D341Med (cell line): ENCODE measurements at places on chromosomes 7 and 10.
A peak's percentile ranks its signal among the peaks of the same experiment; 100 is the strongest.

DNA sequence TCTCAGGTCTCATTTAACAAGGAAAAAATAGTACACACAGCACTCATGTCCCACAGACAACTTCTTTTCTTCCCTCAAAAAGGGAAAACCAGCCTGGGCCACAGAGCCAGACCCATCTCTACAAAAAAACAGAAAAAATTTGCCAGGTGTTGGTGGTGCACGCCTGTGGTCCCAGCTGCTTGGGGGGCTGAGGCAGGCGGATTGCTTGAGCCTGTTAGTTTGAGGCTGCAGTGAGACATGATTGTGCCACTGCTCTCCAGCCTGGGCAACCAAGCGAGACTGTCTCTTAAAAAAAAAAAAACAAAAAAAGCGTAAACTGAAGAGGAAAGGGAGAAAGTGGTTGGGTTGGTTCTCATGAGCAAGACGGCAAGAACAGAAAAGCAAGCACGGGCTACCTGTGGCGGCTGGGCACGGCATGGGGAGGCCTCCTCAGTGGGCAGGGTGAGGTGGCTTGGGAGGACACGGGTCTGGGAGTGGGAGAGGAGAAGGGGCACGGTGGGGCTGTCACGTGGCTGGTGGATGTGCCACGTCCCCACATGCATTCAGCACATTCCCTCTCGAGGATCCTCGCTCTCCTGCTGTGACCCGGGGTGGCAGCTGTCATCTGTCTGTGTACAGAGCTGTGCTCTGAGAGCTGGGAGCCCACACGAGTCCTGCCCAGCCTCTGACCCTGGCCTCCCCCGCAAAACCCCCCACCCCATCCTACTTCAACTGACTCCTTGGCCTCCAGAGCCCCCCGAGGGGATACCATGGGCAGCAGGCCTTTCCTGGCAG lies 219.7 kb downstream of the MLLT10 start:
- no peak for DNase-seq

DNA sequence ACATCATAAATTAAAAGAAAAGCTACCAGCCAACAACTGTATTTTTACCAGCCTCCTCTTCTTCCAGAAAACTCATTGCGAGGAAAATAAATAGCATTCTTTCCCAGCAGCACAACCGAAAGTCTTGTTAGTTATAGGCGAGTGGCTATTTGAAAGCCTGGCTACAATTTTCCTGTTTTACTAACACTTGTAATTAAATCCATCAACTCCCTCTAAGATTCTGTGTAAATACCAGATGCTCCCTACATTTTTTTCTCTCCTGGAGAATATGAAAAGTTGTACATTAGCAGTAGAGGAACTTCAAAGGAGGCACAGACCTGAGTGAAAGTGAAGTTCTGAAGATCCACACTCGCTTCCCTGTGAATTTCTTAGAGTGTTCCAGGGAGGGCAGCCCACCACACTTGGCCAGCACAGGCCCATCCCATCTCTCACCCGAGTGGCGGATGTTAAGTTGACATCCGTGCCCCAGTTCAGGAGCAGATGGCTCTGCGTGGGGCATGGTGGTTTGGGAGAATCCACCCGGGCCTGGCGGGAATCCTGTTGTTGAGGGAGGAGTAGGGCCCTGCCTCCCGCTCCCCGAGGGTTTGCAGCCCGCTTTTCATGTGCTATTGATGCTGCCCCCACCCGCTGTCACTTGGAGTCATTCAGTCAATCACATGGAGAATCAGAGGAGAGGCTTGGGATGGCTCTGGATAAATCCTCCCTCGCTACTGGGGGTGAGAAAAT lies 451.0 kb upstream of the GALNT17 start:
- DNase-seq = peak; percentile 53

DNA sequence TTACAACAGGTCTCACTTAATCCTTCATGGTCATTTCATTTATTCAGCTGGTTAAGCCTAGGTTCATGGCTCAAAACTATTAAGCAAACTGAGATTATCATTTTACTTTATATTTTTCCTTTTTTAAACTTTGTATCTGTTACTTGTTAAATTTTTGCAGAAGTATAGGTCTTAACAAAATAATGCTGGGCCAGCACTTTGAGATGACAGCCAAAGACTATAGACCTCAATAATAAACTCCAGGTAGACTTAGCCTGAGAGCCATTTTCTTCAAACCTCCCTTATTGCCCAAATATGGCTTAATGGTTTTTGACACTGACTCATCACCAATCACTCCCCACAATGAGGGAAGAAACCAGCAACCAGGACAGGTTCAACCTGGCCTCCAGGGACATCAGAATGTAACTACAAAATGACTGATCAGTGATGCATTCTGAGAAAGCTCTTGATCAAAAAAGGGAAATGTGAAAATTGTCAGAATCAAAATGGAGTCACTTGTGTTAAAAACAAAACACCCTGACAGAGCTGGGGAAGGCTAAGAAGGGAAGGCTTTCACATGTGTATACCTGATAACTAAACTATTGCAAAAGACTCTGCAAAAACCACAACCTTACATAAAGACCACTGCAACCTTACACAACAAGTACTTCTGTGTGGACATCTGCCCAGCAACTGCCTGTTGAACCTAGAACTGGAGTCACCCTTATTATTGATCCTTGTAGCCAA lies 2.1 kb upstream of the CCDC126 start:
- no peak for DNase-seq

GRCh38 chr10:7333961-7334641 lies 76.7 kb downstream of the SFMBT2 start:
- no peak for DNase-seq

DNA sequence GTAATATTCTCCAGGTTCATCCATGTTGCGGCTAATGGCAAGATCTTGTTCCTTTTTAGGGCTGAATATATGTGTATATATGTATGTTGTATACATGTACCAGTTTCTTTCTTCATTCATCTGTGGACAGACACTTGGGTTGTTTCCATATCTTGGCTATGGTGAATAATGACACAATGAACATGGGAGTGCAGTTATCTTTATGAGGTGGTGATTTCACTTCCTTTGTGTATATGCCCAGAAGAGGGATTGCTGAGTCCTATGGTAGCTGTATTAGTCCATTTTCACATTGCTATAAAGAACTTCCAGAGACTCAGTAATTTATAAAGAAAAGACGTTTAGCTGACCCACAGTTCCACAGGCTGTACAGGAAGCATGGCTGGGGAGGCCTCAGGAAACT lies 17.1 kb upstream of the TSPAN15 start:
- no peak for DNase-seq

DNA sequence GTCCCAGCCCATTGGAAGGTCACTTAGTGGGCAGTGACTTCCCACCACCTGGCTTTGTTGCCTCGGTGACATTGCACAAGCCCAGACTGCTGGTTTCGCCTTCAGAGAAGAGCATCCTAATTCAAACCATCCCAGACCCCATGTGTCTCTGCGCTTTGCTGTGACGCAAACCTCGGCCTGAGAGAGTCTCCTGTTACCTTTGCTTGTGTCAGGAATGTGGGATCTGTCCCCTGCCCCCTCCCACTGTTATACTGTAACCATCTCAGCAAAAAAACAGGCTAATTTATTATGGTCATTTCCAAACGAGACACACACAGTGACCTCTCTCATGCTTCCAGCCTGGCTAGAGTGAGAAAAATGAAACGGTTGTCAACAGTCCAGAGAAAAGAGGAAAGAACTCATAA lies 25.0 kb upstream of the AQP1 start:
- DNase-seq = no peak

GRCh38 chr7:124130-124949 lies 68.0 kb upstream of the FAM20C start:
- DNase-seq = no peak

- DNase-seq = peak; percentile 55
Observed at GRCh38 chr10:11782793-11783557, 40.2 kb upstream of the PROSER2 start.

DNA sequence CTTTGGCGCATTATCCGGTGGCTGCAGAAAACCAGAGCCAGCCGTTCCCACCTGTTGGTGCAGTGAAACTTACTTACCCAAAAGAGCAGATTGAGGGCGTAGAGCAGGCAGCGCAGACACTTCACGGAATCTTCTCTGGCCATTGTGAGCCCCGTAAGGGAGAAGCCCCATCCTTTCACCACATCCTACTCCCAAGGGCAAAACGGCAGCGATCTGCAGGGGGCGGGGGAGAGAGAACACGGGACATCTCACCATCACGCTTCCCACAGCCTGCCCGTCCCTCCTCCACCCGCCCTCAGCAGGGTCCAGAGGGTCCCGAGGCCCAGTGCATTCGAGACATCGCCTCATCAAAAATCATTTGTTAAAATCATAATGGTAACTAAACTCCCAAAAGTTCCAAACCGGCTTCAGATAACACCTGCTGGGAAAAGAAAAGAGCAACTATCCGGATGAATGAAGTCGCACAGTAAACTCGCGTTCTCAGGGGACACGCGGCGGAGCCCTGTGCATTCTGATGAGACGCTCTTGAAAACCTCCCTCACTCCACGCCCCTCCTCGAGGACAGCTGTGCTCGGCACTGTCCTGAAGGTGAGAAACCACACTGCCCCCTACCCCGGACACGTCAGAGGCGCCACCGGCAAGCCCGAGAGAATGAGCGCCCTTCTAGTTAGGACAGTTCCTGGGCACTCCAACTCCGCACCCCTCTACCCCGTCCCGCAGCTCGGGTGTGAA lies 1.2 kb downstream of the TSPAN12 start:
- peak; percentile 52 for DNase-seq

DNA sequence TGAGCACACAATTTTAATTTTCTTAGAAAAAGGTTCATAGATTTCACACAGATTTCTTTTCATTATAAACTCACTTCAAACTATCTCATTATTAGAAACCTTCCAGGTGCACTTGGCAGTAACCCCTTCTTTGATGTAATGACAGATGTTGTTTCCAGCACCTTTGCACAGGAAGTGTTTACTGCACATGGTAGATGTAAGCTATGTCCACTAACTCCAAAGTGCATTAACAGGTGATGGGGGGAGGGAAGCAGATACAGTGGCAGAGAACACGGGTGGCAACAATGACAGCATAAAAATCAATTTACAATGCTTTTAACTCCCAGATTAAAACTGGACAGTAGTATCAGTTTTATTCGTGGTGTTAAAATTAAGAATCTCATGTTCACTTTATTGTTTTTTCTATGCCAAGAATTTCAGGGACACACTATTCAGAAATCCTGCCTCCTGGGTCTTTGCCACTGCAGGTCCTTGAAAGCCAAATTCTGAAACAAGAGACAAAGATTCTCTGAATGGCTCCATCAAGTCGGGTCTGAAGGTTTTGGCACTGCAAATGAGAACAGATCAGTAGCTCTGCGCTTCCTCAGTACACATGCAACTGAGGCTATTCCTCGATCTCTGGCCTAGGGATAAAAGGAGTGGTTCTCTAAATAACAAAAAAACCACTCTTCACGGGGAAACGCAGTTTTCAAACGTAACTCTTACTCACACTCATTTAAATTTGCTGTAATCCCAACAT lies 187.7 kb downstream of the JAZF1 start:
- no peak for DNase-seq

DNA sequence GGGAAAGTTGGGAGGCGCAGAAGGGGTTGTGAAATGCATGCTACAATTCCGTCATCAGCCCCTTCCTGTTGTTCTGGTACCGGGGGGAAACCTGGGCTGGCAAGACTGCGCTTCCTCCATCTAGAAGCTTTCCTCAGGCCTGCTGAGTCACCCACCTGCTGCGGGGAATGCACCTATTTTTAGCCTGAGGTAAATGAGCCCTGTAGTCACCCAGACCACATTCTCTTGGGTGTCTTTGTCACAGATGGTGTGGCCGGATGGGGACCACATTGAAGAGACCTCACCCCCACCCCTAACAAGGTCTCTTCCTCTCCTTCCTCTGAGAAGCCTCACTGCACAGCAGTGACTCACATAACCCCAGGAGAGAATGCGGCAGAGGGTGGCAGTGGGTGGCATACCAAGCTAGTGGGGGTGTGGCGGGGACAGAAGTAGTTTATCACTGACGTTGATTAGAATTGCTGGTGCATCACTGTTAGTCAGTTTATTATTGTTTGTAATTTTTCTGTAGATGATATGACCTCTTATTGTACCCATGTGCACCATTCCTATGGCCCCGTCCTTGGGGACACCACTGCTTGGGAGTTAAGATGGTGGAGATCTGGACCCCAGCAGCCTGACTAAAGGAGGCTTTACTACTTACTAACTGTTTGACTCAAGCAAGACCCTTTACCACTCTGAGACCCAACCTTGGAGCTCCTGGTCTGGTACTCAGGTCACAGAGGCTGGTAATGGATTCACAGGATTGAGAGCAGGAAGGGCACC lies 83.0 kb upstream of the DUSP5 start:
- no peak for DNase-seq

GRCh38 chr7:146961617-146962016 lies 845.0 kb downstream of the CNTNAP2 start:
- peak; percentile 27 for DNase-seq

GRCh38 chr10:90579602-90580242 lies 278.1 kb downstream of the HTR7 start:
- no peak for DNase-seq

DNA sequence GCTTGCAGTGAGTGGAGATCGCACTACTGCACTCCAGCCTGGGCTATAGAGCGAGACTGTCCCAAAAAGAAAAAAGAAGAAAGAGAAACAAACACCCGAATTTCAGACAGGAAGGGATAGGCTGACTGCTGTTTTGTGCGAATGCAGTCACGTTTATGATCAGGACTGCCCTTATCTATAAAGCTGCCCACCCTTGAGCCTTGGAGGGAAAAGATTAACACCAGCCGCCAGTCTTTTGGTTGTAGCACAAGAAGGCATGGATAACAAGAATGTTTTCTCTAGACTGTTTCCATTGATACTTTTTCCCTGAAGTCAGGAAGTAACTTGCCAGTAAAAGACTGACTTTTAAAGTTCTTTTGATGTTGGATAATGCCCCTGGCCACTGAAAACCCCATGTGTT lies 314.0 kb downstream of the BICC1 start:
- no peak for DNase-seq

- no peak for DNase-seq
Observed at GRCh38 chr10:128438417-128439063, 312.3 kb upstream of the MKI67 start.

GRCh38 chr10:107340326-107340725 lies 175.8 kb upstream of the SORCS1 start:
- DNase-seq = no peak

DNA sequence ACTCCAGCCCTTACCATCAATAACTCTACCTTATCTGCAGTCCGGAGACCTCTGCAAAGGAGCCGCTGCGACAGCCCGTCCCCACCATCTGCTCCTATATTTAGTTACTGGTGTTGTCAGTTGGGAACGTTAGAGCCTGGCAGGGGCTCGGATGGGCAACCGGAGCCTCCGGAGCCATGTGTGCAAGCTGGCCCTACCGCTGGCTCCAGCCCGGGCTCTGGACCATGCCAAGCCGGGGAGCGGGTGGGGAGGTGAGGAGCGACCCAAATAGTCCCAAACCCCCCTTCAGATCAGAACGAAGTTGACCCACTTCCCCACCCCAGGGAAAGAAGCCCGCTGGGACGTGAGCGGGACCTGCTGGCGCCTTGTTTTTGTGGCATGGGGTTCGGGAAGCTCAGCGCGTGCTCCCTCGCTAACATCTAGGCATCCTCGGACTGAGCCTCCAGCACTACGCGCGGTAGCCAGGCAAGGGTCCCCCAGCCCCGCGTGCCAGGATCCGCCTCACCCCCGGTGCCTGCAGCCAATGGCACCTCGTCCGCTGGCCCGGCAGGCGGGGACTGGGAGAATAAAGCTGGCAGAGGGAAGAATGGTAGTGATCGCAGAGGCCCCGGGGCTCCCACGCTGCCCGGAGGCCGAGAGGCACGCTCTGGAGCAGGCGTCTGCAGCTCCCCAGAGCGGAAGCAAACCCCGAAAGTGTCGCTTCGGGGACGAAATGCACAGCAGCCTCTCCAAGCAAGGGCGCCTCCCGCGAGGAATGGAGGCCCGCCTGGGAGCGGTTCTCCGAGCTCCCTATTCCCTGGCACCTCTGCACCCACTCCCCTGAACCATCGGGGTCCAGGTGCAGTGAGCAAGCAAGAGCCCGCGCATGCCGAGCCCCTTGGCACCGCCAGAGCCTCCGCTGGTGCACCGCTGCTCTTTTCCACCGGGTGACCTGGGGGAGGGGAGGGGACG lies 679 bp downstream of the LRRC20 start:
- peak; percentile 75 for DNase-seq
